ENCODE measurements at places on chromosomes 5 and 9.

DNA sequence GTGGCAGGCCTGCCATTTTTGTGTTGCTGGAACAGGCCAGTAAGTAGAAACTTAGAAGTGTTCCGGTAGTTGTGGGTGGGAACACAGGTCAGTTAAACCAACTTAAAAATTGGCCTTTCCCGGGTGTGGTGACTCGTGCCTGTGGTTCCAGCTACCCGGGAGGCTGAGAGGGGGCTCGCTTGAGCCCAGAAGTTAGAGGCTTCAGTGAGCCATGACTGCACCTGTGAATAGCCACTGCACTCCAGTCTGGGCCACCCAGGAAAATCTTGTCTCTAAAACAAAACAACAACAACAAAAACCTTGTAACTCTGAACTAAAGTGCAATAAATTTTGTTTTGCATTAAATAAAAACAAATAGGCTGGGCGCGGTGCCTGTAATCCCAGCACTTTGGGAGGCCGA, 1.4 kb upstream of the NHP2 start:
- DNase-seq, result no peak

- DNase-seq, result no peak
Observed at GRCh38 chr5:173673295-173674101, 57.0 kb upstream of the BOD1 start.

DNA sequence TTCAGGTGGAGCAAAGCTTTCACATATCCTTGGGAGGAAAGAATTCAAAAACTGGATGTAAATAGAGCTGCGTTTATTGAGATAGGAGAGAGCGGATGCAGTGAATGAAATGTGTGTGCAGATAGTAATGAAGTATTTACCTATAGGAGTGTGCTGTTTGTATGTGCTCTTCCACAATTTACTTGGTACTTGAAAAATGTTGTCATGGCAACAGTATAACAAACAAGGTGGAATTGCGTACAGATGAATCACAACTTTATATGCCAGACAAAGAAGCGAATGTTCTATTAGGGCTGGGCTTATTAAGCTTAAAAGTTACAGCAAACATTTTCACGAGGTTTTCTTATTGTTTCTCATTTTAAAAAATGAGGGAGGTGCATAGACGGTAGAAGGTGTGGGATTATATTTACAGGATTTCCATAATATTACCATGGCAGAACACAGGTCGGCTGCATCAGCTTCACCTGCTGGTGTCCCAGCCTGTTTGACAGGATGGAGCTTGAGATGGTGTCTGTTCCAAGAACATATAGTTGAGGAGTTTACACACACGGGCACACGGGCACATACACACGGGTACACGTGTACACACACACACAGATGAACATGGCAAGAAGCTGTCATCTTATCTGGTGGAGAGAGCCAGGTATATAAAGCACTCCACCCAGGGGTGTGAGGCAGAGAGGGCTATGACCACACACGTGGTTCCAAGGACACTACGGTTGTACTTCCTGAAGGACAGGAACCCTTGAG, 155.7 kb downstream of the RMI1 start:
- DNase-seq, result no peak

DNA sequence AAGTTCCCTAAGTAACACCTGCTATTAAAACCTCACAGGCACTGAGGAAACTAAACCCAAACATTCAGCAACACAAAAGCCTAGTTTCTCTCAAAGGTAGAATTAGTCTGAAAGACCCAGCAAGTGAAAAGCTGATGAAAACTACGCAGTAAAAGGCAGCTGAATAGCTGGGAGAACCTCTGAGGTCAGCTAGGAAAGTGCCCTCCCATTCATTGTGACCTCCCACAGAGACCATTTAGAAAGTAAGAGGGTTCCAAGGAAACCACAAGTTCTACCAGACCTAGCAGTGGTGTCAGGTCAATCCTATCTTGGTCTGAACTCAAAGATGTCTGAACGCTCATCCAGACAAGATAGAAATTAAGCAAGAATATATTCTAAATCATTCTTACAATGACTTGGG, 144.7 kb downstream of the SSBP2 start:
- no peak for DNase-seq

GRCh38 chr9:108282872-108283271, 572.9 kb downstream of the ACTL7B start:
- DNase-seq, result no peak

DNA sequence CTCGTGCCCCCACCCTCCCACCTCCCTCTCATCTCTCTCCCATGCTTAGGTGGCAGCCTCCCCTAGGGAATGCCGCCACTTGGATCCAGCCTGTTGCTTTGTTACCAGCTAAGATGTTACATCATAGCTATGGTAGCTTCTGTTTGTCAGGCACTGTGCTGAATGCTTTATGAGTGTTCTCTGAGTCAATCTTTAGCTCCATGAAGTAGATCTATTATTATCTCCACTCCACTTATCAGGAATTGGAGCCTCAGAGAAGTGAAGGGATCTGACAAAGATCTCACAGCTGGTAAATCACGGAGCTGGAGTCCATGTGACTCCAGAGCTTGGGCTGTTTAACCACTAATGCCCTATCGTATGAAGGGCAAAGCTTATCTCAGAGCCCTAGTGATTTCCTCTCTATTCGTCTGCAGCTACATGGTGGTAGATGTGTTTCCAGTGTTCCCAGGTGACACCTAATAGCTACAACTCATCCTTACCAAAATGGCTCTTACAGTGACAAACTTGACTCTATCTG, 54.1 kb downstream of the GARNL3 start:
- DNase-seq, result no peak

GRCh38 chr9:114261987-114262386, 60.9 kb upstream of the ORM1 start:
- DNase-seq, result no peak
